ENCODE measurements at places on chromosomes 5 and 9.

DNA sequence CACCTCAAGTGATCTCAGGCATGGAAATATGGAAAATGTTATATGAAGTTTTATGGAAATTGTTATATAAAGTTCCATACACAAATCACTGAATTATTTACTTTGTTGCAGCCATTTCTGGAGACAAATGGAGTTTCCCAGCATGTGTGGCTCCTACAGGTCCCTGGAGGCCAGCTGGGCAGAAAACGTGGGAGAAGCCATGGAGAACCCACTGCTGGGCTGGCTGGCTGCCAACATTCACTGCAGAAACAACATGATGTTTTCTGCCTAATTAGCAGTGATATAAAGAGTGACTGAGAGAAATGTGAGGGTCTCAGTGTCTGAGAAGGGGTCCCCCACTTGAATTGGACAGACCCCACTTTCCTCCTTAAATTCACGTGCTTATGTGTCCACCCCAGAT, 208.8 kb upstream of the IRX2 start:
- DNase-seq = no peak

DNA sequence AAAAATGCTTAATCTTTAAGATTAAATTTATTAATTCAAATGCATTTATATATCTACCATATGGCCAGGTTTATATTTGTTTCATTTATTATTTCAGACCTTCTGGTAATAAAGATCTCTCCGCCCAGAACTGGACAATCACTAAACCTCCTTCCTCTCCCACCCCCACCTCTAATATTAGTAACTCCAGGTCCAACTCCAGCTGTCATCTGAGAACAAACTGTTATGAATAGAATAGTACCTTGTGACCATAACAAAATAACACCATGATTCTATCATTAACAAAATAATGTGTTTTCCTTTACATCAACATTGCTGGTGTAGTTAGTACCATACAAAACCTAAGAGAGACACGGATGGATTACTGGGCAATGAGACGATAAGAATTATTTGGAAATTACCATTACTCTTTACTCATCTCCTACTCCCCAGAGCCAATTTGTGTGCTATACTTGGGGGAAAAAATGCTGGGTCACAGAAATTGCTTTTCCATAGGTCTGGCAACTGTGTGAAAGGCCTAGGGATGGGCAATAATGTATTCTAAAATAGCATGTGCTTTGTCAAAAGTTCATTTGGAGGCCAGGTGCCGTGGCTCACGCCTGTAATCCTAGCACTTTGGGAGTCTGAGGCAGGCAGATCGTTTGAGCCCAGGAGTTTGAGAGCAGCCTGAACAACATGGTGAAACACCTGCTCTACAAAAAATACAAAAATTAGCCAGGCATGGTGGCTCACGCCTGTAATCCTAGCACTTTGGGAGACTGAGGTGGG, 186.1 kb downstream of the ENC1 start:
- no peak for DNase-seq

- no peak for DNase-seq
Observed at GRCh38 chr5:113204525-113205161, 228.0 kb downstream of the DCP2 start.

GRCh38 chr9:74771262-74771585, 116.5 kb downstream of the TRPM6 start:
- DNase-seq = no peak

DNA sequence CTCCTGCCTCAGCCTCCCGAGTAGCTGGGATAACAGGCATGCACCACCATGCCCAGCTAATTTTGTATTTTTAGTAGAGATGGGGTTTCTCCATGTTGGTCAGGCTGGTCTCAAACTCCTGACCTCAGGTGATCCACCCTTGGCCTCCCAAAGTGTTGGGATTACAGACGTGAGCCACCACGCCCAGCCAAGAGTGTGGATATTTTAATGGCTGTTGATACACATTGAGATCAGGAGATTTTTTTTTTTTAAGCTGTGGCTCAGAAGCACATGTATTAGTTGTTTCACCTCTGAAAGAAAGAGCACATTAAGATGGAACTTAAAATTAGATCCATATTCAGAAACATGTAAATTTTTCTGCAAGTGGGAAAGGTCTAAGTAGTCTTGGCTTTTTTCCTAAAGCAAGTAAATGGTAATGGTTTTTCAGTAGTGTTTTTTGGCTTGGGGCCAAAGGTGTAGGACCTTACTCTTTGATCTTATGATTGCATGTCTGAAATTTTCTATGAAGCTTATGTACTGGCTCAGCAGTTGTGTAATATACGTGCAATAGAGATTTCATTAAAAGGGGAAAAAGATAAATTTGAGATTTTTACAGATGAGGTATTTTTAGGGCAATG, 9.9 kb downstream of the RBM27 start:
- DNase-seq = no peak

DNA sequence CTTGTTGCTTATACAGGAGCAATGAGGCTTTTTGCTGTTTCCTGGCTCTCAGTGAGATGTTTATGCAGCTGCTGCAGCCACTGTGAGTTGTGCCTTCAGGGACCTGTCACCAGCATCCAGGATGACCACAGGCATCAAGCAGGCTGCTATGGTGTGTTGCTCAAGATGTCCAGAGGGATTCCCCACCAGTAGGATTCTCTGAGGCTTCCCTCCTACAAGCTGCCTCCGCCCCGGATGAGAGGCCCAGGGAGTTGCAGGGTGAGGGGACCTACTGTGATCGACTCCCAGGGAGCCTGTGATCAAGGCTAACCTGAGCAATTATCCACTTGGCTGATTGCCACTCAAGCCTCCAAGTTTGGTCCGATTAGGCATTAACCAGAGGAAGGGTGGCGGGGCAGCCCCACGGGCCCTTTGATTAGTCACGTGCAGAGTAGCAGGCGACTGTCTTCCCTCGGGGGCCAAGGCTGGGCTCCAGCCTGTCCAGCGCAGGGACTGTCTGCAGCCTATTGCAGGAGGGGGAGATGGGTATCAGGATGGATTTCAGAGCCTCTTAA, 1.8 kb upstream of the FAT2 start:
- no peak for DNase-seq

- no peak for DNase-seq
Observed at GRCh38 chr9:69380811-69381210, 55.8 kb downstream of the ENTREP1 start.

- DNase-seq = peak; percentile 42
Observed at GRCh38 chr9:83956436-83957247, 23.4 kb downstream of the HNRNPK start.

All from T-helper 17 cell (primary cell).